ENCODE measurements at places on chromosomes 3 and 15.

GRCh38 chr15:62417439-62417838 is 252.4 kb upstream of the C2CD4B start:
- DNase-seq: no peak

DNA sequence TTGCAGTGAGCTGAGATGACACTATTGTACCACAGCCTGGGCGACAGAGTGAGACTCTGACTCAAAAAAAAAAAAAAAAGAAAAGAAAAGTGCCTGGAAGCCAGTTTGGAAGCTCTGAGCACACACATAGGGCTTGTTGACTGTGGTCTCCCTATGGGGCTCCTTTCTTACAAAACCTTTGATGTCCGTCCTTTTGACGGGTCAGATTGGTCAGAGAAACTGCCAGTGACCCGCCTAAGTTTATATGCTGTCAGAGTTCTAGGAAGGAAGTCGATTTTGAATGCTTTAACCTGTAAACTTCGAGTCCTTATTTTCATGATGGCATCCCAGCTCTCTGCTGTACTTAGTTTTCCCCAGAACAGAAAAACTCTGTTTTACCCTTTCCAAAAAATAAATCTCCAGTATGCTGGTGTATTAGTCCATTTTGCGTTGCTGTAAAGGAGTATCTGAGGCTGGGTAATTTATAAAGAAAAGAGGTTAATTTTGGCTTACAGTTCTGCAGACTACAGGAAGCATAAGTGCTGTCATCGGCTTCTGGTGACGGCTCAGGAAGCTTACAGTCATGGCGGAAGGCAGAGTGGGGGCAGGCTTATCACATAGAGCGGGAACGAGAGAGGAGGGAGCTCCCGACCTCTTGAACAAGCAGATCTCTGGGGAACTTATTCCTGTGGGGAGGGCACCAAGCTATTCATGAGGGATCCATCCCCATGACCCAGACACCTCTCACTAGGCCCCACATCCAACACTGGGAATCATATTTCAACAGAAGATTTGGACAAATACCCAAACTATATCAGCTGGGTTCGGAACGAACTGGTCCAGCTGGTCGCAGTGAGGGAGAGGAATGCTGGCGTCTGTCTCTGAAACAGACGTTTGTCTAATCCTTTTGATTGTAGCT is 72.3 kb downstream of the LMLN start:
- DNase-seq: no peak

GRCh38 chr3:141321109-141321497 is 47.2 kb upstream of the ZBTB38 start:
- no peak for DNase-seq

GRCh38 chr3:143200001-143200924 is 80.7 kb downstream of the CHST2 start:
- peak; percentile 16 for DNase-seq

DNA sequence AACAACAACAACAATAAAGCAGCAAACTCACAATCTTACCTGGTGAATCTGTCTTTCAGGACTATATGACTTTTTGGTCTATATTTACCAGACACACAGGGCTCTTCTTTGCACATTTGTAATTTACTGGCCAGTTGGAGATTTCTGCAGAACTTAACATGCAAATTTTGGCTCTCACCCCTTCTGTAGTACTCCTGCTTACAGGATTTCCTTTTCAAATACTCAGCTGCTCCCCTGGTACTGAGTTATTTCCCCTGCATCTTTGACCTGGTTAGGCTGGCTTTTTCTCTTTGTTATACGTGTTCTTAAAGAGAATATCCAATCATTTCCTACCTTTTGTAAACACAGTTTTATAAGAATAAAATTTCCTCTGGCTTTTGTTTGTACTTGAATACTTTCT is 228.0 kb downstream of the MBNL1 start:
- DNase-seq: no peak

DNA sequence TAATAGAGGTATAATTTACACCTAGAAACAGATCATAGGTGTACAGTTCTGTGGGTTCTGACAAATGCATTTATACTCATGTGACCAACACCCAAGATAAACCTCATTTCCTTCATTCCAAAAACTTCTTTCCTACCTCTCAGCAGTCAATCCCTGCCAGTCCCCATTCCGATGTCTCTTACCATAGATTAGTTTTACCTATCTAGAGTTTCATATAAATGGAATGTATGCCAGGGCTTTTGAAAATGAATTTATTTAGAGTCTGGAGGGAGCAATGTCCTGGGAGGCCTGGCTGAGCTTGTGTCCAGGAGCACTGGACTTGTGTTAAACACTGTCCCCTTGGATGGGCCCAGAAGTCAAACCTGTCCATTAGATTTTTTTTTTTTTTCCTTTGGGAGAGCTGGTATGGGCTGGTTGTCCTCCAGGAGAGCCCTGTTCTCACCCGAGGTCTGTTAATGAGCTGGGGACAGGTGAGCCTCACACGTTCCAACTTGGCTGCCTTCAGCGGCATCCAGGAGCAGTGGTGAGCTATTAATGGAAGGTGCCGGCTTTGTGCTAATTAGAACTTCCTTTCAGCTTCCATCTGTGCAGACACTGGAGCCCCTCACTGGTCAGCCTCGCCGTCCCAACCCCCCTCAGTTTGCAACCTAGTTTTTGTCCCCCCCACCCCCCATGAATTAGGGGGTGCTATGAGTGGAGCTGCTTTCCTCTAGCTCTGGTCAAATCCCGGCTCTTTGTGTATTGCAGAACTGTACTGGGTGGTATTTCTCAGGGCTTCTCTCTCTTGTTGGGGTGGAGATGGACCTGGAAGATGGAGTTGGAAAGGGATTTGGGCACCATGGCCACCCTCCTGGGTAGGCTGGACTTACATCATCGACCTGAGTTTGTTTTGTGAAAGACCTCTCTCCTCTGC is 40.7 kb upstream of the POLG start:
- no peak for DNase-seq

DNA sequence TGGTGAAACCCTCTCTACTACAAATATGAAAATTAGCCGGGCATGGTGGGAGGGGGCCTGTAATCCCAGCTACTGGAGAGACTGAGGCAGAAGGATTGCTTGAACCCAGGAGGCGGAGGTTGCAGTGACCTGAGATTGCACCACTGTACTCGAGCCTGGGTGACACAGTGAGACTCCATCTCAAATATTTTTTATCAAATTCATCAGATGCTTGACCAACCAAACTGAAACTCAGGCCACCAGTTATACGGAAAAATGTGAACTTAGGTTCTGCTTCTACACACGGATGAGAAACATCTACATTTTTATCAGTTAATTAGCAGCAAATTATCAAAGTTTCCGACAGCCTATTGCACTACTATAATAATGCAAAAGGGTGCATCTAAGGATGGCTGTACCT is 4.8 kb downstream of the ARF4 start:
- DNase-seq: no peak

GRCh38 chr15:95895508-95895907 is 435.0 kb upstream of the NR2F2 start:
- DNase-seq: no peak

DNA sequence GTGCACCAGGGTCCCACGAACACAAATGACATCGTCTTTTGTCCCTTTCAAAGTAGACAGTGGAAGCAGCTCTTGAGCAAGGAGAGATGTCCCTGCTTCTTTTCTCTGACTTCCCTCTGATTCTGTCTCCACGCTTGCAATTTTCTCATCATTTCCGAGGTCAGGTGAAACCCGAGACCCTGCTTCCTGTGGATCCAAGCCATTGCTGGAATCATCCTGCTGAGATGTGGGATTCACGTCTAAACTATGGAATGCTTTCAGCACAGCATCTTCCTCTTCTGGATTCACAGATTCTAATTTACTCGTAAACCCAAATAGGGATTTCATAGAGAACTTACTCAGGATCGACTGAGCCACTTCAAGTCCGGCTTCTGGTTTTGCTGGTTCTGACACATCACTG is 127.1 kb downstream of the FMN1 start:
- DNase-seq: peak; percentile 57

DNA sequence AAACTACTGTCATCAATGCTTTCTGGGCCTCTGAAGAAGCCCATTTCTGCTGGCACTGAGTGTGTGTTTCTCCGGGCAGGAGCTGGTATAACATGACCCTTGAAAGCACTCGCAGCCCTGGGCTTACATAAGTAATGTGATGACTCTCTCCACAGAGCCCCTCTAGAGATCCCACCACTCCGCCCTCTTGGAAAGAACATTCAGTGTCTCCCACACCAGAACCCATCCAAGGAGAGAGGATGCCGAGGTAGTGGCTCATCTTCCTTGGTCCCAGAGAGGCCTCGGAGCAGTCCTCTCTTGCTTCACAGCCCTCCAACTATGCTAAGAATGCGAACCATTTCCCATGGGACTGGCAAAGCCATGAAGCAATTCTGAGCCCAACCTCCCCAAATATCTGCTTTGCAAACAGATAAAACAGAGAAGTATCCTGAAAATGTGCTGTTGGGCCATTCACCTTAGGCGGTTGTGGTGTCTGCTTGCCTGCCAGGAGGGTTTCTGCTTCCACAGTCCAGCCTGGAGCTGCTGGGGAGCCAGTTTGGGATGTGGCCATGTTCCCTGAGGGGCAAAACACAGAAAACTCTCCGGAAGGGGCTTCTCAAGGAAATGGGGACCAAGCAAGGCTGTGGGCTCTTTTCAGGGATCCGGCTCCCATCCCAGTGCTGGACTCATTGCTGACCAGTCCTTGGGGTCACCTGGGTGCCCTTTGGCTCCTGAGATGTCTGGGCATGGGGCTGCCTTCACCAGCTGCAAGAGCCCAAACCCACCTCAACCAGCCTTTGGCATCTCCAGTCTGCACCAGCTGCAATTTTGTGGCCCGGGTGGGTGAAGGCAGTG is 47.3 kb downstream of the AMOTL2 start:
- DNase-seq: peak; percentile 99

- no peak for DNase-seq
Measured at GRCh38 chr15:52745326-52746161, 44.6 kb downstream of the ONECUT1 start.

Measured in fibroblast of gingiva (primary cell).